Smooth muscle cell of the umbilical artery (primary cell): ENCODE measurements at places on chromosomes 5 and 9. TPM values are rescaled to one million over a fixed set of nuclear protein-coding genes. Genes with fewer than 3 reads are reported as not detected.

Gene DPYSL3
- total RNA-seq = 263 and 416 TPM in 2 replicates

Gene PIP5KL1
- total RNA-seq = 1.5 and 2.3 TPM in 2 replicates

Gene CATSPER3
- total RNA-seq = not detected in 2 replicates

Gene TEX53
- total RNA-seq = not detected in 2 replicates

Gene FBXW11
- 97.7 and 98.4 TPM in 2 replicates for total RNA-seq

Gene LECT2
- not detected in 2 replicates for total RNA-seq

Gene PCDHGA4
- total RNA-seq = 5.8 and 6.5 TPM in 2 replicates

Gene RPS23
- 1,641 and 2,239 TPM in 2 replicates for total RNA-seq

Gene SHOC1
- under 0.01 and 0.09 TPM in 2 replicates for total RNA-seq

Gene ELP1
- 52.6 and 73.2 TPM in 2 replicates for total RNA-seq

Gene GALNT12
- 72.3 and 104 TPM in 2 replicates for total RNA-seq

Gene SPINK4
- total RNA-seq = not detected in 2 replicates

Gene ACSL6
- under 0.01 TPM in 1 of 2 replicates, not detected in the other for total RNA-seq

Gene PCDHGB7
- 8.3 and 10.1 TPM in 2 replicates for total RNA-seq

Gene ZCCHC9
- total RNA-seq = 33.3 and 39.0 TPM in 2 replicates

Gene ANKRD20A1
- not detected in 2 replicates for total RNA-seq

Gene EIF4EBP3
- 0.28 TPM in 1 of 2 replicates, not detected in the other for total RNA-seq

Gene PKN3
- 0.89 and 1.7 TPM in 2 replicates for total RNA-seq

Gene IFNA2
- not detected in 2 replicates for total RNA-seq

Gene LPAR1
- total RNA-seq = 45.7 and 82.0 TPM in 2 replicates

Gene ISL1
- total RNA-seq = 0.30 and 1.4 TPM in 2 replicates

Gene CCL21
- not detected in 2 replicates for total RNA-seq

Gene AOPEP
- 60.7 and 76.6 TPM in 2 replicates for total RNA-seq

Gene PDLIM4
- total RNA-seq = 95.6 and 133 TPM in 2 replicates

Gene MARCHF11
- total RNA-seq = not detected in 2 replicates

Gene FOXD4L6
- 0.30 and 0.37 TPM in 2 replicates for total RNA-seq

Gene IL3
- not detected in 2 replicates for total RNA-seq

Gene HAVCR2
- 0.09 TPM in 1 of 2 replicates, not detected in the other for total RNA-seq

Gene LVRN
- 0.51 and 0.59 TPM in 2 replicates for total RNA-seq

Gene EPB41L4A
- 0.89 and 3.2 TPM in 2 replicates for total RNA-seq

Gene SNX18
- total RNA-seq = 25.0 and 35.6 TPM in 2 replicates

Gene ANGPTL2
- 6.3 and 19.0 TPM in 2 replicates for total RNA-seq

Gene LCN12
- total RNA-seq = 0.30 and 0.51 TPM in 2 replicates

Gene DNAJC21
- 48.0 and 76.0 TPM in 2 replicates for total RNA-seq

Gene PIP5K1B
- total RNA-seq = under 0.01 and 0.14 TPM in 2 replicates

Gene CCL28
- total RNA-seq = 0.59 and 1.5 TPM in 2 replicates

Gene CDO1
- 0.59 and 1.7 TPM in 2 replicates for total RNA-seq

Gene RORB
- under 0.01 and 0.09 TPM in 2 replicates for total RNA-seq
